ENCODE measurements at places on chromosomes 7 and 10. TPM values are rescaled to one million over a fixed set of nuclear protein-coding genes. Genes with fewer than 3 reads are reported as not detected.
A peak's percentile ranks its signal among the peaks of the same experiment; 100 is the strongest.

- DNase-seq, result no peak
- no peak overlapping the region for H3K4me3 ChIP-seq
- H3K27me3 ChIP-seq, result no peaks in the 10 kb centered on the region
- no peak overlapping the region for H3K27ac ChIP-seq
- peaks cover 4% of the 10 kb centered on the region for H3K4me1 ChIP-seq
These were observed 344.7 kb downstream of the NEBL start for GRCh38 chr10:20552382-20552781.

DNA sequence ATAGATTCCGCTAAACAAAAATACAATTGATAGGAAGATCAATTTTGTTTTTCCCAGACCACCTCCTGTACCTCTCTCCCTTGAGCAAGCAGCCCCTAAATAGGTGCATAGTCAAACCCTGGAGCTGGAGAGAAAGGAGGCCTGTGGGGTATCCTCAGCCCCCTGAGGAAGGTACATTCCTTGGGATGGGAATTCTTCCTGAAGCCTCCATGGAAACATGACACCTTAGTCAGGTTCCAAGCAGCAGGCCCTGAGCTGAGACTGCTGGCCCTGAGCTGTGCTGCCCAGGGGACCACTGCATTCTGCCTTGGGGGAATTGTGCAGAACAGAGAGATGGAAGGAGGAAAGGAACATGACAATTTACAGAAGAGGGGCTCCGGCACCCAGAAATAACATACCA is 7.4 kb downstream of the HNRNPF start:
- no peak overlapping the region for H3K4me3 ChIP-seq
- H3K27me3 ChIP-seq, result no peaks in the 10 kb centered on the region

Gene FGF8
- total RNA-seq, result not detected

DNA sequence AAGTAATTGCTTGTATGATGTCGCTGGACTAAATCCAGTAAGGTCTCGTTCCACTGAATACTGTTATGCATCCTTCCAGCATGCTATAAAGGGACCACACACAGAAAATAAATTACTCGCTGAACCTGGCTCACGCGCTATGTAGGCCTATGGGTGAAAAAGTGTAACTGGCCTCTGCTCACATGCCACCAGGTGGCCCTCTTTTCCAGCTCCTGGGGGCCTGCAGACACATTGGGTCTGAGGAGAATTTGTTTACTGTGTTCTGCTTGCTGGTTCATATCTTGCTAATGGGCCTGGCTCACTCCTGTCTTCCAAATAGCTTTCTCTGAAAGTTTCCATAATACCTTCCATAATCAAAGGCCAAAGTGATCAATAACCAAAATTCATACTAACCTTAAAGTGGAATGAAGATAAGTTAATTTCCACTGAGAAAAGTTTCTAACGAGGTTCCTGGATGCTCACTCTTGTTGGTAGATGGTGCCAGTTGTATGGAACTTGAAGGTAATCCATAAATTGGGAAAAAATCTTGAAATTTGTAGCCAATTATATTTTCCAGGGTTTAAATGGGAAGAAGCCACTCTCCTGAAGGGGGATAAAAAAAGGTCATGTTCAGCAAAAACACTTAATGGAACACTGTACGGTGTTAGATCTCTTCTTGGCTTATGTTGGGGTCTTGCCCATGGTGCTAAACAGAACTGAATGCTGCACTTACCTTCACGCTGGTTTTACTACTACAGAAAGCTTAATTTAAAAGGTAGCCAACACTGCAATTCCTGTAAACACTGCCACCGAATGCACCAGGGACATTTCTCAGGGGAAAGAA is 27.0 kb upstream of the ZPBP start:
- H3K27ac ChIP-seq, result no peak overlapping the region
- no peaks in the 10 kb centered on the region for H3K36me3 ChIP-seq
- H3K27me3 ChIP-seq, result peaks cover 6% of the 10 kb centered on the region
- peaks cover 7% of the 10 kb centered on the region for H3K4me1 ChIP-seq
- no peak overlapping the region for H3K4me3 ChIP-seq
- no peak for DNase-seq

- H3K4me1 ChIP-seq, result no peaks in the 10 kb centered on the region
- no peak overlapping the region for H3K27ac ChIP-seq
- H3K4me3 ChIP-seq, result no peak overlapping the region
- H3K36me3 ChIP-seq, result no peaks in the 10 kb centered on the region
These were observed 237.5 kb upstream of the HPS1 start for GRCh38 chr10:98684019-98684899.

- no peaks in the 10 kb centered on the region for H3K4me1 ChIP-seq
- H3K4me3 ChIP-seq, result no peak overlapping the region
- DNase-seq, result no peak
These were observed 11.3 kb upstream of the ZNF518A start for GRCh38 chr10:96118604-96119450.

- no peak overlapping the region for H3K4me3 ChIP-seq
- no peaks in the 10 kb centered on the region for H3K36me3 ChIP-seq
- DNase-seq, result no peak
These were observed 441.8 kb downstream of the INHBA start for GRCh38 chr7:41261080-41261479.

- no peak overlapping the region for H3K27ac ChIP-seq
- no peak for DNase-seq
These were observed 15.0 kb upstream of the GFRA1 start for GRCh38 chr10:116287906-116288501.

Gene ACHE
- total RNA-seq, result 9.2 TPM

DNA sequence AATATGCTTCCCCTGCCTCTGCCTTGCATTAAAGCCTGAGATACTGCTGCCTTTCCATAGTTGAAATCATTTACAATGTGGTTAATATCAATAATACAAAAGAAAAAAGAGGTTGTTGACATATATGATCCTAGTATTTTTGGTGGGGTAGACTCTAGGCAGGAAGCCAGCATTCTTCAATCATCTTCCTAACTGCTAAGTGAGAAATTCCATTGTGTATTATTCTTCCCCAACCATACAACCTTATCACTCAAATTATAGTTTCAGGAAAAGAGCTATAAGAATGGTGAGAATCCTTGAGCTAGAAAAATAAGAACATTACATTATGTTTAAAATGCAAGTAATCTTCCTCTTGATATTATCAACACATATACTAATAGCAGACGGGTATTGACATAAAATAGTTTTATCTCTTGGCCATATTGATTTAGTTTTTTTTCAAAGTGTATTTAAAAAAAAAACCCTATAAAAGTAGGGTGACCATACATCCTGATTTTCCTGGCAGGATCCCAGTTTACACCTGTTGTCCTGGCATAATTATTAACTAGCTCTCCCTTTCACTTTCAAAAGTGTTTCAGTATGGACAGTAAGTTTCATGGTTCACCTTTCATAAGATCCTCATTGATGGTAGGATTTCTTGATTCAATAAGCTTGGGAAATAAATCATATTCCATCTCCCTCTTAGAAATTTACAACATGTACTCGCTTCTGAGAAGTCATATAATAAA is 33.4 kb upstream of the WASL start:
- H3K4me1 ChIP-seq, result peaks cover 10% of the 10 kb centered on the region
- H3K27ac ChIP-seq, result no peak overlapping the region
- no peak overlapping the region for H3K4me3 ChIP-seq
- no peaks in the 10 kb centered on the region for H3K27me3 ChIP-seq

DNA sequence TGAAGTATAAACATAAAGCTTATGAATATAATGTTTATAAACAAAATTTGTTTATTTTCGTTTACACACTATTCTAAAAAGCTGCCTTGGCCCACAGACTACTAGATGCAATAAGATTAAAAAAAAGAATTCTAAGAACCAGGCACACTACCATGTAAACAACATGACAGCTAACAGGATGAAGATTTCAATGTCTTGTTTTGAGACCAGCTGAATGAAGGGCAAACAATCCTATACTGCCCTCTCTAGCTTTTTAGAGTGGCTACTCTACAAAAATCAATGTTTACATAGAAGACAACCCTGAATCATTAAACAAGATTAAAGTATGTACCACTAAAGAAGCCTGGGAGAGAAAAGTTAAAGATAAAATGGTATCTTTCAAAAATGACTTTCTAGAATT is 38.6 kb downstream of the SLC25A40 start:
- H3K4me3 ChIP-seq, result no peak overlapping the region
- H3K36me3 ChIP-seq, result no peaks in the 10 kb centered on the region
- DNase-seq, result no peak
- H3K27ac ChIP-seq, result no peak overlapping the region

Gene PHKG1
- total RNA-seq, result 2.6 TPM

GRCh38 chr10:29113616-29113945 is 175.3 kb upstream of the LYZL1 start:
- no peaks in the 10 kb centered on the region for H3K27me3 ChIP-seq
- peaks cover 52% of the 10 kb centered on the region for H3K4me1 ChIP-seq
- H3K36me3 ChIP-seq, result peaks cover 15% of the 10 kb centered on the region
- DNase-seq, result no peak
- no peak overlapping the region for H3K4me3 ChIP-seq
- peak overlapping the region; percentile 84 for H3K27ac ChIP-seq

GRCh38 chr10:6621536-6621935 is 41.5 kb upstream of the PRKCQ start:
- no peak for DNase-seq
- H3K36me3 ChIP-seq, result no peaks in the 10 kb centered on the region

DNA sequence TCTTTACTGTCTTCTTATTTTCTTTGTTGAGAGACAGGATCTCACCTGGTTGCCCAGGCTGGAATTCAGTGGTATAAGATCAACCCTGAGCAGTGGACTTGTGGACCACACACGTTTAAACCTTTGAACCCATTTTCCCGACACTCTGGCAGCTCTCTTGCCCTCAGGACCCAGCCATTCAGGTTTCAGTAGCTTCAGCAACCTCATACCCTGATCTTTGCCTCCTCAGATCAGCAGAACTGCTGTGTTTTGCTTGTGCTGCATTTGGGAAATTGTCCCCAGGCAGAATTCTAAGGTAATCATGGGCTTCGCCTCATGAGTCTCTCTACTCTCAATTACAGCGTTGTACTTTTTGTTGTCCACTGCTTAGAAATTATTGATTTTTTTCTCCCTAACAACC is 317.6 kb upstream of the KIAA1217 start:
- no peak overlapping the region for H3K27ac ChIP-seq
- peaks cover 4% of the 10 kb centered on the region for H3K4me1 ChIP-seq
- H3K27me3 ChIP-seq, result peaks cover 4% of the 10 kb centered on the region
- no peaks in the 10 kb centered on the region for H3K36me3 ChIP-seq

GRCh38 chr7:103418241-103418640 is 27.8 kb downstream of the SLC26A5 start:
- no peaks in the 10 kb centered on the region for H3K36me3 ChIP-seq
- no peak overlapping the region for H3K4me3 ChIP-seq
- peaks cover 48% of the 10 kb centered on the region for H3K27me3 ChIP-seq
- H3K27ac ChIP-seq, result no peak overlapping the region
- no peak for DNase-seq
- H3K4me1 ChIP-seq, result no peaks in the 10 kb centered on the region

DNA sequence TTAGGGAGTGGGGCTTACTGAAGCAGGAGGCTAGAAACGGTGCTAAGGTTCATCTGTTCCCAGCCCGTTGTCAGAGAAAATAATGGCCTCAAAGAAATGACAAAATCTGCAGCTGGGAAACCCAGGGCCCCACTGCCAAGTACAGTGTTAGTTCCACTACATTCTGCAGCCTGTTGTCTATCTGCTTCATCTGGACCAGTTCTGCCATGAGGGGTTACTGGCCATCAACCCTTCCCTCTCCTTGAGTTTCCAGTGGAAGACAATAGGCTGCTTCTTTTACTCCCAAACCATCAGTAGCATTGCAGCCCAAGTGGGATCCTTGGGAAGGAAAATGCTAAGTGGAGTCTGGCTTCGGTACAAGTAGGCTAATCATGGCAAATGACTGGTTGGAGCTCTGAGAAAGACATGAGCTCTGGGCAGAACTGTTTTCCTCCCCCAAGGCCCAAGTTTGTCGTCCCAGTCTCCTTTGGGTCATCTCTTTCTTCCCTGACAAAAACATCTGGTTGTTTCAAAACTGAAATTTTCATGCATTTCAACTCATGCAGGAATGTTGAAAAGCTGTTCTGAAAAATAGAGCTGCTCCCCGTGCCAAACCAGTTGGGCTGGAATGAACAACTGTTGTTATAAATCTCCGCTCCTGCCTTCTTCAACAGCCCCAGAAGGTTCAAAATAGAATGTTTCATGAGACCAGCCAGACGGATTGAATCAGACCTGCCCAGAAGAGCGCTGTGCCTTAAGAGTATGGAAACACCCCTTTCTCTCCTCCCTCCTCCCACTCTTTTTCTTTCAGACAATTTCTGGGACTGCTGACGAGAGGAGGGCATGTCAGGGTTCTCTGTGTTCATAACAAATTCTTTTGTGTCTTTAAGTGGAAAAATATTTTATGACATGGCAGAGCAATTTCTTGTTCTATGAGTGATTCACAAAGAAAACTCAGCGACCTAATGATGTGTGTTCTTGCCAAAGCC is 116.6 kb downstream of the RAB18 start:
- peak overlapping the region; percentile 36 for H3K4me3 ChIP-seq
- H3K27ac ChIP-seq, result peak overlapping the region; percentile 89
- DNase-seq, result no peak
- no peaks in the 10 kb centered on the region for H3K27me3 ChIP-seq
- H3K4me1 ChIP-seq, result peaks cover 41% of the 10 kb centered on the region
- no peaks in the 10 kb centered on the region for H3K36me3 ChIP-seq

GRCh38 chr7:1975179-1975578 is 257.6 kb downstream of the MAD1L1 start:
- H3K4me1 ChIP-seq, result peaks cover 8% of the 10 kb centered on the region
- H3K27ac ChIP-seq, result no peak overlapping the region
- no peak overlapping the region for H3K4me3 ChIP-seq
- H3K27me3 ChIP-seq, result no peaks in the 10 kb centered on the region
- DNase-seq, result no peak

Gene CALML3
- 0.07 TPM for total RNA-seq

DNA sequence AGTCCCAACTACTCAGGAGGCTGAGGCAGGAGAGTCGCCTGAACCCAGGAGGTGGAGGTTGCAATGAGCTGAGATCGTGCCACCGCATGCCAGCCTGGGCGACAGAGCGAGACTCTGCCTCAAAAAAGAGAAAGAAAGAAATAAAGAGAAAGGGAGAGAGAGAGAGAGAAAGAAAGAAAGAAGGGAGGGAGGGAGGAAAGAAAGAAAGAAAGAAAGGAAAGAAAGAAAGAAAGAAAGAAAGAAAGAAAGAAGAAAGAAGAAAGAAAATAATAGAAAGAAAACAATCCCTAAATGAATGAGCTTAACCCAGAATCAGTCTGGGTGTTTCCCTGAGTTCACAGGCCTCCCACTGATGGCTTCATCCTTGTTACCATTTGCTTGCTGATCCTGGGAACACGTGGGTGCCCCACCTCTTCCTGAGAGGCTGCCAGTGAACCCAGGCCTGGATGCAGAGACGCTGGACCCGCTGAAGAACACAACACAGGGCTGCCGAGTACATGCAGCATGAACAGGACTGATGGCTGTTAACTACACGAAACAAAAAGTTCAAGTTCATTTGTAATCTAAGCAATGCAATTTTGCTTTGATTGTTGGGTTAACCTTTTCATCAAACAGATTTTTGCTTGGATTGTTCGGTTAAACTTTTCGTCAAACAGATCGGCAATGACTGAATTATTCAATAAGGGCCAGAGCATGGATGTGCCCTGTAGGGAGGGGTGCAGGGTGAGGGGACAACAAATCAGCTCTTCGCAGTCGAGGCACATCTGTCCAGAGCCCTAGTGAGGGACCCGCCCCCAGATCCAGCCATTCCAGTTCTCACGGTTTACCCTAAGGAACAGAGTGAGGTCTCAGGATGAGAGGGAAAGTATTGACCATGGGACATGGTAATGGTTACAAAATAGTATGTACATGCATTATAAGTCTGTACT is 11.5 kb downstream of the NPFFR1 start:
- H3K27ac ChIP-seq, result no peak overlapping the region
- DNase-seq, result no peak
- H3K36me3 ChIP-seq, result no peaks in the 10 kb centered on the region
- H3K4me1 ChIP-seq, result no peaks in the 10 kb centered on the region

- H3K27me3 ChIP-seq, result no peaks in the 10 kb centered on the region
- no peak for DNase-seq
- no peak overlapping the region for H3K4me3 ChIP-seq
- no peaks in the 10 kb centered on the region for H3K36me3 ChIP-seq
- no peaks in the 10 kb centered on the region for H3K4me1 ChIP-seq
These were observed 203.5 kb upstream of the PHF14 start for GRCh38 chr7:10770176-10770575.

Gene SORBS1
- total RNA-seq, result 25.1 TPM

Gene TMEM236
- total RNA-seq, result 0.04 TPM

Data from mesothelial cell of epicardium (in vitro differentiated cells).